ENCODE measurements at places on chromosomes 7 and 10. TPM values are rescaled to one million over a fixed set of nuclear protein-coding genes. Genes with fewer than 3 reads are reported as not detected.

Gene ATP5F1C
- total RNA-seq = 317 TPM

Gene JAZF1
- total RNA-seq = 5.2 TPM

Gene SFTPA2
- total RNA-seq = not detected

Gene FAM25C
- total RNA-seq = not detected

Gene ARMC10
- total RNA-seq = 42.6 TPM

Gene KIAA1549
- total RNA-seq = 0.46 TPM

Gene GPR26
- not detected for total RNA-seq

Gene PROSER2
- total RNA-seq = 0.78 TPM

Gene TEX47
- not detected for total RNA-seq

Gene RPEL1
- not detected for total RNA-seq

Gene EPO
- total RNA-seq = not detected

Gene TPST1
- total RNA-seq = 1.0 TPM

Gene IL6
- 4.5 TPM for total RNA-seq

Gene HHEX
- not detected for total RNA-seq

Gene CNPY1
- not detected for total RNA-seq

Gene TMEM213
- total RNA-seq = not detected

Gene LIPN
- total RNA-seq = not detected

Gene PIP4K2A
- 105 TPM for total RNA-seq

Gene ITIH5
- not detected for total RNA-seq

Gene ZNF853
- 1.3 TPM for total RNA-seq

Gene OR9A2
- total RNA-seq = not detected

Gene AKR1C4
- not detected for total RNA-seq

Gene SFR1
- total RNA-seq = 20.5 TPM

Gene SPDYE1
- total RNA-seq = not detected

Gene SFTPA1
- total RNA-seq = not detected

Gene FAM25A
- not detected for total RNA-seq

Gene CTAGE4
- 1.2 TPM for total RNA-seq

Gene RBM20
- total RNA-seq = 0.40 TPM

Gene PNLIPRP2
- not detected for total RNA-seq

Gene INMT
- total RNA-seq = 0.09 TPM

Gene RNF148
- not detected for total RNA-seq

Gene C1QL3
- not detected for total RNA-seq

Gene PPIF
- total RNA-seq = 92.3 TPM

Gene RAMP3
- total RNA-seq = not detected

Gene SERPINE1
- 0.05 TPM for total RNA-seq

Gene EXOC6
- total RNA-seq = 9.7 TPM

Gene CADPS2
- total RNA-seq = not detected

Gene RBP3
- total RNA-seq = not detected

Gene VIPR2
- total RNA-seq = 0.42 TPM

Gene TWNK
- 17.9 TPM for total RNA-seq

Gene ATG9B
- total RNA-seq = 10.0 TPM

Gene CALHM1
- not detected for total RNA-seq

Gene DYNC1I1
- not detected for total RNA-seq

Gene FOXI2
- total RNA-seq = not detected

Gene CRHR2
- not detected for total RNA-seq

Gene NRP1
- 0.44 TPM for total RNA-seq

Gene ZNF138
- total RNA-seq = 12.0 TPM

Gene ZNF800
- total RNA-seq = 34.7 TPM

Gene AKR1D1
- not detected for total RNA-seq

Gene OR2F2
- total RNA-seq = not detected

Gene TES
- 97.5 TPM for total RNA-seq

Gene PLEKHS1
- total RNA-seq = 0.09 TPM
